Activated CD4-positive, alpha-beta T cell treated with anti-CD3 and anti-CD28 coated beads, Interleukin-2, amount 50 U/mL, for 24 hours (primary cell): ENCODE measurements at places on chromosomes 7 and 10.

GRCh38 chr10:129969184-129969910, 5.3 kb upstream of the EBF3 start:
- DNase-seq, result no peak

DNA sequence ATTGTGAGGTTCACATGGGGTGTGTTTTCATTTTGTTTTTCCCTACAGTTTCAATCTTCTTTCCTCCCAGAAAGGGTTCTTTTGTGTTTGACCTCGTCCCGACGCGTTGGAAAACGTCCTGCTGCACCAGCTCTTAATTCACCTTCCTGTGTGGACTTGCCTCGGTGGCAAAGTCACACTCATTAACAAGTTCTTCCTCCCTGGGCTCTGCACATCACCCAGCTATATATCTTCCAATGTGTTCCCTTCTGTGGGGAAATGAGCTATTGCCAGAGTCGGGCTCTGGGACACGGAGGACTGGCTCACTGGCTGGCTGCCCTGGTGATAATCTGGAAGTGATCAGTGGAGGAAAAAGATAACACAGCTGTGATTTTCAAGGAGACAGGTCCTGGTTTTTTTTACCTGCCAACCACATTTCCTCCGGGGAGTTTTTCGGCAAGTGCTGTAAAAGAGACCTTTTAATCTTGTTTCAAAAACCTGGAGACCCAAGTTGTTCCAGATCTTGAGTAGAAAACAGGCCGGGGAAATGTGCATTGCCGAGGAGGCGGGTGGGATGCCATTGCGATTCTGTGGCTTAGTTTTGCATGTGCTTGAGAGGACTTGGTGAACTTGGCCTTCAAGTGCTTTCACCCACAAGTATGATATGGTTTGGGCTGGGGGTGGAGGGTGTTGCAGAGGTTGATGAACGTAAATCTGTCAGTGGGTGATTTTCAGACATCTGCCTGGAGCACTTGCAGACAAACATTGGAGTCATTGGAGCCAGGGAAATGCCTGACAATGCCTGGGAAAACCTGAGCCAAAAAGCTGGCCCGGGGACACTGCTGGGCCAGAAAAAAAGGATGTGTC, 96.5 kb upstream of the CREB5 start:
- no peak for DNase-seq

DNA sequence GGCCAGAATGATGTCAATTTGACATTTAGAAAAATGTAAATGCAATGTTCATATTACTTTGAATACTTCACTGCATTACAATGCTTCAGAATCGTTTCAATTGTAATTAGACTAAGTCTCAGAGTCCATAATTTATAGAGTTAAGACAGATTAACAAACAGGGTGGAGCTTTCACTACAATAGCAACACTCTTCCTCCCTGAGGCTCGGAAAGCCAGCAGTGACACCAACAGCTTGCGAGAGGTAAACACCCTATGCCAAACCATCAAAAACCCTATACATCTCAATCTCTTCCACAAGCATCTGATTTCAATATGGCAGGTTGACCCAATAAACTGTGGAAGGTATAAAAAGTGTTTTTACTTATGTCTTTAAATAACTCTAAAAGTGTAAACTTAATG, 72.2 kb downstream of the DOCK4 start:
- no peak for DNase-seq

DNA sequence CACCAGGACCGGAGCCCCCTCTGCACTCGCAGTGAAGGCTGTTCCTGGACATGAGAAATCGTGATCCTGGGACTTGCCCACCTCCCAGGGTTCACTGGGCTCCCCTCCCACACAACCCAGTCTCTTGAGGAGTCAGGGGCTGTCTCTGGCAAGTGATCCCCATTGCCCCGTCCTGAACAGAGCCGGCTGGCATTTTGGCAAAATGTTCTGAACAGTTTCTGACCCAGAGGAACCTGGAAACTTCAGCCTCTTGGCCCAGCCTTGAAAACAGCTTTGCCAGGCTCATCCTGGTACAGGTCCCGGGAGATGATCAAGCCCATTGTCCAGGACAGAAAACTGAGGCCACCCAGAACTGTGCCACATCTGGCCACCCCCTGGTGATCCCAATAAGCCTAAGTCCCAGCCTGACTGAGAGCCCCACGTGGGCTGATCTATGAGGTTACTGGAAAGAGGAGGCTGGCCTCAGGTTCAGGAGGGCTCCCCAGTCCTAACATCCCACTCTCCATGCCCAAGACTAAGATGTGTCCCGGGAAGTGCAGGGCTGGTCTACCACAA, 115.7 kb downstream of the OAT start:
- DNase-seq, result no peak

- no peak for DNase-seq
Observed at GRCh38 chr7:28570970-28571288, 158.6 kb downstream of the CREB5 start.
